NT2/D1 (cell line): ENCODE measurements at places on chromosomes 2 and 18.
A peak's percentile ranks its signal among the peaks of the same experiment; 100 is the strongest.

- no peak for DNase-seq
These were observed 289.2 kb upstream of the HDAC4 start for GRCh38 chr2:239689985-239690384.

GRCh38 chr2:198662905-198663304 lies 794.8 kb downstream of the SATB2 start:
- no peak for DNase-seq

- no peak for DNase-seq
These were observed 1519.9 kb upstream of the ACVR2A start for GRCh38 chr2:146324951-146325350.

DNA sequence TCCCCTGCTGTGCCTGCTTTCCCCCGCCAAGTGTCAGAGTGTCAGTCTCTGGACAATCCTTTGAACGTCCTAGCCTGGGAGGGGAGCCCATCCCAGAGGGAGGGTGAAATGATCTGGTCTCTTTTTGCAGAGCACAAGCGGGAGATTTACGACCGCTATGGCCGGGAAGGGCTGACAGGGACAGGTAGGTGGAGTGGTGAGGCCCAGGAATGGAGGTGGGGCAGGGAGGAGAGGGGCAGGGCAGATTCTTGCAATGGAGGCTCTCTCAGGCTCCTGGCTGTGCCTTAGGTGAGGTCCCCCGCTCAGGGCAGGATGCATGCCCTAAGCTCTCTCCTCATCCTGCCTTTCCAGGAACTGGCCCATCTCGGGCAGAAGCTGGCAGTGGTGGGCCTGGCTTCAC lies 2.4 kb downstream of the DNAJB2 start:
- no peak for DNase-seq

DNA sequence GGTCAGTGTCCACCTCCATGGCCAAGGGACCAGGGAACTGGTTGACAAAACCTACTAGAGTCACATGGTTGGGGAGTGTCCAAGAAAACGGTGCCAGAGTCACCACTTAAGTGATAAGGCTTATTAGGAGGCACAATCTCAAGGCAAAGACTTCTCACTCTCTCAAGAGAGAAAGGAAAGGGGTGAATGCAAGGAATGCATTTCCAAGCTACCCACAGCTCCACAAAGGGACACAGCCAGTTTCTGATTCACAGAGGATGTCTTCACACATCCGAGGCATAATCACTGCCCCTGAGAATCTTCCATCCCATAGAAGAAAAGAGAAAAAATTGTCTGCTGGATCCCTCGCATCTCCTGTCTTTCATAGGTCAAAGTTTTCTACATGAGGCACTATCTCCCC lies 269.3 kb downstream of the TNS1 start:
- no peak for DNase-seq

- DNase-seq = no peak
These were observed 13.7 kb upstream of the TRAF3IP1 start for GRCh38 chr2:238306672-238306998.

DNA sequence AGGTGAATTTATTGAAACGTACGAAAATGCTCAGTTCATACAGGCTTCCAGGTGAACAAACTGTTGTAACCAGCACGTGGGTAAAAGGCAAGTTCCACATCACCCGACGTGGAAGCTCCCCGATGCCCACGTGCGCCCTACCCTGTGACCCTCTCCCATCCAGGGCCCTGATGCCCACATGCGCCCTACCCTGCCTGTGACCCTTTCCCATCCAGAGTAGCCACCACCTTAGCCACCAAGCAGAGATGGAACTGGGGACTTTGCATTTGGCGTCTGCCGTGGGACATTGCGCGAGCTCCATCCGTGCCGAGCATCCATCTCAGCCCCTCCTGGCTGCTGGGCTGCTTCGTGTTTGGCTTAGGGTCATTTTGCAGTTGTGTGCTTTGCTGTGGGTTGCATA lies 37.5 kb downstream of the ANO7 start:
- no peak for DNase-seq

DNA sequence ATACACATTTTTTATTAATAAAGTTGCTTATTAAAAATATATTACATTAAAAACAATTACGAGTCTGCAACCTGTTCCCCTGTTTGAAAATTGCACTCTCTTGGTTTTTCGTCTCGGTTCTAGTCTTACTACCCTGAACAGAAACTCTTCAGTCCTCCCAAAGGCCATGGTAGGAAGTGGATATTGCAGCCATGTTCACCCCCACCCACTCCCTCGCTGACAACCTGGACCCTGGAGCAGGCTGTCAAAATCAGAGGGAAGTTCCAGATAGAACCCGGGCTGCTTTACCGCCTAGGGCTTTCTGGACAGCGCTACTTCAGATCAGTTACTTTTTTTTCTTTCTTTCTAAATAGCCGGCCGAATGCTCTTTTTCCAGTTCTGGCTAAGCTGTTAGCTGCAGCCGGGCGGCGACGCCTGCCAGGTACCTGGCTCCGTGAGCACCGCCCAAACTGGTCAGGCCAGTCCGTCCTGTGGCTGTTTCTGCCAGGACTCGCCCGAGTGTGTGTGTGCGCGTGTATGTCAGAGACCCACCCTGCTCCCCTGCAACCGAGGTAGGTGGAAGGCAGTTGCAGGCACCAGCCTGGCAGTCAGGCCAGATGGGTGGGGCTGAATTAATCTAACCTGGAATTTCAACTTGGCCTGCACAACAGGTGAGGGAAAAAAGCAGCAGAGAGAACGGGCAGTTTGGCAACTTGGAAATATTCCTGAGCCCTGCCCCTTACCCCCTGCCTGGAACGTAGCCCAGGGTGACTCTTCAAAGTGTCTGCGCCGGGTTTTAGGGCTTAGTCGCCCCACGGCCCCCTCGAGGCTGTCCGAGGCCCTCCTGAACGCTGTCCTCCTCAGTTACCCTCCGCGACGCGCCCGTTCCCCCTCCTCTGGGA lies 1.1 kb upstream of the TET3 start:
- no peak for DNase-seq

- DNase-seq = no peak
These were observed 18.7 kb downstream of the FHOD3 start for GRCh38 chr18:36316246-36316645.

GRCh38 chr2:107743274-107743673 lies 83.4 kb upstream of the RGPD4 start:
- no peak for DNase-seq

DNA sequence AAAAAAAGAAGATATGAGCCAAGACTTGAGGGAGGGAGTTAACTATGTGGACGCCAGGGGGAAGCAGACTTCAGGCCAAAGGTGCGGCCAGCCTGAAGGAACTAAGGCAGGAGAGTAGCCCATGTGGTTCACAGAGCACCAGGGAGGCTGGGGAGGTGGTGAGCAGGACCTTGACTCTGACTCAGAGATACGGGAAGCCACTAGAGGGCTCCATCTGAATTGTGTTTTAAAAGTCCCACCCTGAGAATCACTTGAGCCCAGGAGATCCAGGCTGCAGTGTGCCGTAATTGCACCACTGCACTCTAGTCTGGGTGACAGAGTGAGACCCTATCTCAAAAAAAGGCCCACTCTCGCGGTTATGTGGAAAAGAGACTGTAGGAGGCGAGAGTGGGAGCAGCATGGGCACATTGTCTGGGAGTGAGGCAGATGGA lies 12.3 kb downstream of the CEP192 start:
- DNase-seq = peak; percentile 56

GRCh38 chr2:225086915-225087314 lies 44.6 kb upstream of the DOCK10 start:
- DNase-seq = no peak

GRCh38 chr2:207901829-207902228 lies 123.5 kb downstream of the PLEKHM3 start:
- no peak for DNase-seq

GRCh38 chr18:60809937-60810336 lies 437.4 kb upstream of the MC4R start:
- no peak for DNase-seq

DNA sequence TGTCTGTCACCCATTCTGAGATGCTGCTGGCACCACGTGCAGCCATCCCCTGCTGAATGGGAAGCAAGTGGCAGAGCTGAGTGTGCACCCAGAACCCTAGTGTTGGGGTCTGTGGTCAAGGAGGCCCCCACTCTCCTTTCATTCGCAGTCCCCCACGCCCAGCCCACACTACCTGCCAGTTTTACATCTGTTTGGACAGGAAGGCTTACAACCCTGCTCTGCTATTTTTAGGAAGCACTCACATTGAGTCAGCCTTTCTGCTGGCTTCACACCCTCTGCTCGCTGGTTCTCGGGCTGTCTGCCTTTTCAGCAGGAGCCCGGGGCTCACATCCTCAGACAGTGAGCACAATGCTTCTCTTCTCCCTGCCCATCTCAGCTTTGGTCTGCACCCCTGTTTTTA lies 10.7 kb upstream of the ADCY3 start:
- DNase-seq = no peak

- no peak for DNase-seq
These were observed 18.4 kb downstream of the TDRD15 start for GRCh38 chr2:21142149-21142548.

GRCh38 chr2:172792711-172793110 lies 57.1 kb downstream of the RAPGEF4 start:
- DNase-seq = no peak

DNA sequence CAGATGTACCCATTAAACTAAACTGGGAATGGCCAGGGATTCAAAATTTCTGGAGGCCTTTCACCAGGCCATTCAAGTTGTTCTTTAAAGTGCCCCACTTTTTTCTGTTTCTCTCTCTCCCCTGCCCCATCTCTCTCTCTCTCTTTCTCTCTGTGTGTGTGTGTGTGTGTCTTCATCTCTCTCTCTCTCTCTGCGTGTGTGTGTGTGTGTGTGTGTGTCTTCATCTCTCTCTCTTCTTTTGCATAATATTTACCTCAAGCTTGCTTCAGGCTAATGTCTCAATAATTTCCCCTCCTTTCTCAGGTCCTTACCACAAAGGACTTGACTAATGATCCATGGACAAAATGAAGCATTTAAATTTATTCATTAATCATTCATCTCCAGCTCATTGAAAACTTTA lies 164.2 kb upstream of the KLHL14 start:
- DNase-seq = no peak

- DNase-seq = no peak
These were observed 690.9 kb upstream of the TMEFF2 start for GRCh38 chr2:192885569-192886160.

- no peak for DNase-seq
These were observed 70.3 kb downstream of the ANTXR1 start for GRCh38 chr2:69083235-69083748.
